ENCODE measurements at places on chromosomes 4 and X.

- no peak for DNase-seq
Measured at GRCh38 chr4:83905952-83906351, 370.0 kb downstream of the GPAT3 start.

- no peak for DNase-seq
Measured at GRCh38 chr4:109953556-109953955, 40.9 kb downstream of the EGF start.

DNA sequence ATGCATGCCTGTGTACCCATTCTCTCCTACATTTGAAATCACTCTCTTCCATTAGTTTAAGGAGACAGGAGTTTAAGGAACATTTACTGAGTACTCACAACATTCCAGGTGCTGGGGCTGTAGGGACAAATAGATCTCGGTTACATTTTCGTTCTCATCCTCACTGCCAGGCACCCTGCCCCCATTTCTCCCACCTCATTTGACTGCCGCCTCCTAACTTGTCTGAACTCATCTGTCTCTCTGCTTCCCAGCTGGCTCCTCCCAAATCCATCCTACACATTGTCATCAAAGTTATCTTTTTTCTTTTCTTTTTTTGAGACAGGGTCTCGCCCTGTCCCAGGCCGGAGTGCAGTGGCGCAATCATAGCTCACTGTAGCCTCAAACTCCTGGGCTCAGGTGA is 19.8 kb upstream of the MPC1L start:
- DNase-seq = no peak

- DNase-seq = no peak
Measured at GRCh38 chrX:138026211-138026610, 460.3 kb downstream of the ZIC3 start.

GRCh38 chrX:45935408-45935807 is 609.8 kb downstream of the ZNF674 start:
- DNase-seq = no peak

GRCh38 chrX:149513825-149514428 is 8.8 kb upstream of the IDS start:
- no peak for DNase-seq

- DNase-seq = no peak
Measured at GRCh38 chr4:52983563-52984303, 121.6 kb downstream of the RASL11B start.

DNA sequence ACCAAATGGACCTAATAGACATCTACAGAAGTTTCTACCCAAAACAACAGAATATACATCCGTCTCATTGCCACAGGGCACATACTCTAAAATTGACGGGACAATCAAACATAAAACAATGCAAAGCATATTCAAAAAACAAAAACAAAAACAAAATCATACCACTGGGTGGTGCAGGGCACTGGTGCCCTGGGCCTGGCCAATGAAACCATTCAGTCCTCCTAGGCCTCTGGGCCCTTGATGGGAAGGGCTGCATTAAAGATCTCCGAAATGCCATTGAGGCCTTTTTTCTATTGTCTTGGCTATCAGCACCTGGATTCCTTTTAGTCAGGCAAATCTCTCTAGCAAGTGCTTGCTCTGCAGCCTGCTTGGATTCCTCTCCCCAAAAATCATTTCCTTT is 213.9 kb upstream of the ZCCHC13 start:
- DNase-seq = no peak

DNA sequence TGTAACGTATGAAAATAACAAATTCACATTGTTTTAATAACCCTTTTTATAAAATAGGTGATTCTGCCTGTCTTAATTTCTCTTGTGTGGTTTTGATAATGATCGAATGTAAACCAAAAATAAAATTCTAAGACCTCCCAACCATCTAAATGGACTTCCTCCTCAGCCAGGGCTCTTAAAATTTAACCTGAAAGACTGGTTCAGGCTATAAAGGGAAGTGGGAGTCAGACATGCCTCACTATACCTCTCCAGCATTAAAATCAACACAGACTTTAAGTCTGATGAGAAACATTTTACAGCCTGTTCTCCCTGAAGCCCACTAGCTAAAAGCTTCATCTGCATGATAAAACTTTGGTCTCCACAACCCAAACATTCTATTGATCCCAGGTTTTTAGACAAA is 97.6 kb upstream of the STIM2 start:
- DNase-seq = no peak

DNA sequence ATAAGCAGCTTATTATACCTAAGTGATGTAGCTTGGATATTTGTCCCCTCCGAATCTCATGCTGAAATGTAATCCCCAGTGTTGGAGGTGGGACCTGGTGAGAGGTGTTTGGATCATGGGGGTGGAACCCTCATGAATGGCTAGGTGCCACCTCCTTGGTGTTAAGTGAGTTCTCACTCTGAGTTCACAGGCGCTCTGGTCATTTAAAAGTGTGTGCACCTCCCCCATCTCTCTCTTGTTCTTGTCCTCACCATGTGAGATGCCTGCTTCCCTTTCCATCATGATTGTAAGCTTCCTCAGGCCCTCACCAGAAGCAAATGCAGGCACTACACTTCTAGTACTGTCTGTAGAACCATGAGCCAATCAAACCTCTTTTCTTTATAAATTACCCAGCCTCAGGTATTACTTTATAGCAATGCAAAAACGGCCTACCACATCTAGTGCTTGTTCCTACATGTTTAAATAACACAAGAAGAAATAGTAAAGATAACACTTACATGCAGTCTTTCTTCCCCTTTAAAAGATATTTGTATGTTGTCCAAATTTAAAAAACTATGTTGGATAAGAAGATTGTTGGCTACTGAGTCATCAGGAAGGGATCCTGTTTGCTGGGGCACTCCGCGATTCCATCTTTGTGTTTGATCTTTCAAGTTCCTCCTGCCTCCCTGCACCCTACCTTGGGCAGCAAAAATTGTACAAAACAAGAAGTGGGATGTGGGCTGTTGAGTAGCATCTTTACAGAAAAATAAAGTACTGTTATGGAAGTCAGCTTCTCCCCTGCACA is 29.7 kb downstream of the PPP1R2C start:
- DNase-seq = no peak

DNA sequence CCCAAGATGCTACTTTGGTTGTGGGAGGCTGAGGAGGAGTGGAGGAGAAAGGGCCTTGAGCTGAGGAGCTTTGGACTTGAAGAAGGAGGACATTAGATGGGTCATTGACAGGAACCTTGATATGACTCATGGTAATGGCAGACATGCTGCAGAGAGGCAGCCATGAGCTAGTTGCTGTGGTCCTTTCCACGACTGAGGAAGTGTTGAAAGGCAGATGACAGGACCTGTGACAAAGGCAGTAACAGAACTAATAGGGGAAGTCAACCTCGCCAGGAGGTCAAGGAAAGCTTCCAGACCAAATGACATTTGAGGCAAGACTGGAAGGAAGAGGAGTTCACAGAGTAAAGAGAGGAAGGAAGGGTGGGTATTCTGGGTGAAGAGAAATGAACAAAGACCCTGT is 7.6 kb upstream of the XPNPEP2 start:
- DNase-seq = no peak

DNA sequence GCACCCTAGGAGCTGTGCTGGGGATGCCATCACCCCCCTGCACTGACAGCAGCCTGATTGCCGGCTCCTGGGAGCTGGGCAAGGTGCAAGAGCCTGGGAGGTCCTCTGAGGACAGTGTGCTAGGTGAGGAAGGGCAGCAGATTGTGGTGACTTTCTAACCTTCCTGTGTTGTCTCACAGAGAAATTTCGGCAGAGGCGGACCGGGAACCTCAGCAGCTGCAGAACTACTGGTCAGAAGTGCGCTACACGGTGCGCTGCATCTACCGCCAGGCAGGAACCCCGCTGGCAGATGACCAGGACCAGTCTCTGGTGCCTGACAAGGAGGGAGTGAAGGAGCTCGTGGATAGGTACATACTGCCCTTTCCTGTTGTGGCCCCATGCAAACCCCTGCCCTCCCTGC is 89.8 kb downstream of the FAM193A start:
- no peak for DNase-seq

- no peak for DNase-seq
Measured at GRCh38 chrX:88865634-88866033, 118.6 kb downstream of the CPXCR1 start.

GRCh38 chrX:133749370-133749769 is 236.0 kb downstream of the GPC3 start:
- DNase-seq = no peak

- no peak for DNase-seq
Measured at GRCh38 chr4:31272331-31273061, 552.3 kb downstream of the PCDH7 start.

- no peak for DNase-seq
Measured at GRCh38 chr4:3679851-3680311, 86.3 kb upstream of the ADRA2C start.

GRCh38 chrX:10570601-10571000 is 49.8 kb downstream of the MID1 start:
- DNase-seq = no peak

DNA sequence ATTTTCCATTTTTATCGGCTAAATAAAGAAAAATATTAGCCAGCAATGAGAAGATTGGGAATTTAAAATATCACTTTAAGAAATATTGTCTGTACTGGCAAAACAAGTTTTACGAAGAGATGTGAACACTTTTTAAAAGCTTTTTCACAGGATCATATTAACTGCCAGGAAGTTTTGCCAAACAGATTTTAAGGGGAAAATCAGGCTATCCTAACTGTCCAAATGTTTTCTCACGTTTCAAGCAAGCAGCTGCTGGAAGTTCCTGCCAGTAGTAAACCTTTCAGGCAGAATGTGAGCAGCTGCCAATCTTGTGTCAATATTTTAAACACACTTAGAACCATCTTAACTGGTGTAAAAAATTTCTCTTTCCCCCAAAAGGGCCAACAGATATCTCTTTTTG is 101.1 kb downstream of the ADGRL3 start:
- DNase-seq = no peak

- DNase-seq = no peak
Measured at GRCh38 chr4:176798540-176798939, 5.8 kb upstream of the VEGFC start.

GRCh38 chr4:54840992-54841768 is 183.4 kb downstream of the KIT start:
- no peak for DNase-seq

GRCh38 chrX:124239911-124240310 is 92.5 kb upstream of the TEX13D start:
- peak; percentile 24 for DNase-seq

DNA sequence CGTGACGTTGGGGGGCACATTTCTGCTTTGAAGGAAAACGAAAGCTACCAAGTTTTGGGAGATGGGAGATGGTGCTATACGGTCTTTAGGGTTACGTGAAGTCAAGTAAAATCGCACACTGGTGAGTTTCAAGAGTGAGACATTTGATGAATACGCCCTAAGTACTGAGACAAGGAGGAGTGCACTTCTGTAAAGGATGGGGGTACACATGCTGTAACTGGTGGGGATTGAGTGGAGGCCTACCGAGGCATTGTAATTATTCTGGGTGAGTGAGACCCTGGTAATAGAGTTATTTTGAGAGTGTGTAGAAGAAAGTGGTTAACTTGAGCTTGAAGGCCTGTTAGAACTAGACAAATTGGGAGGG is 536 bp downstream of the SH3BGRL start:
- no peak for DNase-seq

GRCh38 chr4:1115528-1116293 is 2.3 kb upstream of the RNF212 start:
- no peak for DNase-seq

GRCh38 chr4:159267869-159268285 is 165.0 kb downstream of the RAPGEF2 start:
- no peak for DNase-seq

DNA sequence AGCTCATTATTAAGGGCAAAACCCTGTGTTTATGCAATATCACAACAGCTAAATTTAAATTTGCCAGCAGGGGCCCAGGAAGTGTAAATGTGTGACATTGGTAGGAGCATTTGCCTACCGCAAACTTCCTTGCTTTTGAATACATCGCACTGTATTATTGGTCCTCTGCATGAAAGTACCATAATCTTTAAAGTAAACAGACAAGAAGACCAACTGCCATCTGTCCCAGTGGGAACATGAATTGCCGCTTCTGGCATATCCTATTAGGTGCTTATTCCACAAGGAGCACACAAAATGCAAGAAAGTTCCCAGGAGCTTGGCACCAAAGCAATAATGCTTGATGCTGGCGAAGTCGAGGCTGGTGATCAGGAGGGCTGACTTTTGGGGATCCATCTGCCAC is 51.3 kb downstream of the SOD3 start:
- no peak for DNase-seq

GRCh38 chr4:3287271-3287971 is 5.4 kb upstream of the RGS12 start:
- no peak for DNase-seq

- no peak for DNase-seq
Measured at GRCh38 chrX:132452911-132453550, 35.8 kb downstream of the MBNL3 start.

DNA sequence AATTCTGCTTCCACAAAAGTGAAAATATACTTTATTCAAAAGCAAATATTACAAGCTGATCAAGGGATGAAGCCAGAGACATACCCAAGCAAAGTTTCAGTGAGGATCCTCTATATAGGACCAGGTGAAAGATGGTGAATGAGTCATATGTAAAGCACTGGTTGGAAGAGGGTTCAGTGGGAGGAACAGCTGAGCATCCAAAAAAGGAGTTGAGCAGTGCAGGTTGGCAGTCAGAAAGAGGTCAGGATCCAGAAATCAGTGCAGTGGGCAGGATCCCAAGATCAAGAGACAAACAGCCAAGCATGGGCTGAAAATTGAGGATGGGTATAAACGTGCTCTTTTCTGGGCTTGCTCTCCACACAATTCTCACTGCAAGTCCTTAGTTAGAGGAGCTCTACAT is 30.3 kb downstream of the OTC start:
- no peak for DNase-seq

DNA sequence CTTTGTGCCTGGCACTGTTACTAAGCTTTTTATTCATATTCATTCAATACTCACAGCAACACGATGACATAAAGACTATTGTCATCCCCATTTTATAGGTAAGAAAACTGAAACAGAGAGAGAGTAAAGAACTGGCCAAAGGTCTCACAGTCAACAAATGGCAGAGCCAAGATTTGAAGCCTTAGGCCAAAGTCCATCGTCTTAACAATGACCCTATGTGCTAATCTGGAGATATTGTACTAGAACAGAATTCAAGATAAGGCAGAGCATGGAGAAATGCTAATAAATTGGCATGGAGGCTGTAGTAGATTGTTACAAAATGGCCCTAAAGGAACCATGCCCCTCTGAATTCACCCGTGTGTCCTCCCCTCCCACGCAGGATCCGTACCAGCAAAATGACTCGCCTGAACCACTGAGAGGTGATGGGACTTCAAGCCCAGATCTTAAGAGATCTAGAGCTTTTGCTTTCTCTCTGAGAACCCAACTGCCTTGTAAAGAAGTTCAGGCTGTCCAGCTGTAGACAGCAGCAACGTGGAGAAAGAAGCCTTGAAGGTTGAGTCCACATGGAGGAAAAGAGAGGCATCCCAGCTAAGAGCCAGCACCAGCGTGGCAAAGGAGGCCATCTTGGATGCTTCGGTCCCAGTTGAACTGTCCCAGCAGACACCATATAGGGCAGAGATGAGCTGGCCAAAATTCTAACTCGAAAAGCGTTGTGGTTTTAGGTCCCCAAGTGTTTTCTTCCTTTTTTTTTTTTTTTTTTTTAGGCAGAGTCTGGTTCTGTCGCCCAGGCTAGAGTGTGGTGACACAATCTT is 52.8 kb upstream of the RBM47 start:
- no peak for DNase-seq

- DNase-seq = no peak
Measured at GRCh38 chr4:172830295-172830764, 338.3 kb upstream of the GALNT7 start.
